ENCODE measurements at places on chromosomes 13 and 19.

DNA sequence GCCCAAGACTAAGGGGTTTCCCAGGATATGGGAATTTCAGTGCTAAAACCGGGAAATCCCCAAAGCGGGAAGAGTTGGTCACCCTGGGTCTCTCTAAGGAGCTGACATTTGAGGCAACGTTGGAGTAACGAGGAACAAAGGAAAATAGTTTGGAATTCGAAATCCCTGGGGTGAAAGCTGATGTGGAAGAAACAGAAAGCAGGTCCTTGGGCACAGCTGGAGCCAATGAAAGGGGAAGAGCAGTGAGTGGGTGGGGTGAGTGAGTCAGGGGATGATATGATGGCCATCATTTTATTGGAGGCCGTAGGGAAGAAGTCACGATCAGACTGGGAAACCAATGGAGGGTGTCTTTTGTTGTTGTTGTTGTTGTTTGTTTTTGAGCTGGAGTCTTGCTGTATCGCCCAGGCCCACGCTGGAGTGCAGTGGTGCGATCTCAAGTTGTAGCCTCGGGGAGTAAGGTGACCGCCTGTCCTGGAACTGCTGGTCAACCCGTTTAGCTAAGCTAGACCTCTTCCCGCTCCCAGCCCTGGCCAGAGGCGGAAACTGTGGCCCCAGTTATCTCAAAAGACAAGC lies 3.4 kb upstream of the RFX2 start:
- no peak for DNase-seq

GRCh38 chr13:106036870-106037269 lies 498.6 kb downstream of the EFNB2 start:
- DNase-seq: peak; percentile 5

- no peak for DNase-seq
Observed at GRCh38 chr19:33960566-33960965, 163.9 kb downstream of the KCTD15 start.

DNA sequence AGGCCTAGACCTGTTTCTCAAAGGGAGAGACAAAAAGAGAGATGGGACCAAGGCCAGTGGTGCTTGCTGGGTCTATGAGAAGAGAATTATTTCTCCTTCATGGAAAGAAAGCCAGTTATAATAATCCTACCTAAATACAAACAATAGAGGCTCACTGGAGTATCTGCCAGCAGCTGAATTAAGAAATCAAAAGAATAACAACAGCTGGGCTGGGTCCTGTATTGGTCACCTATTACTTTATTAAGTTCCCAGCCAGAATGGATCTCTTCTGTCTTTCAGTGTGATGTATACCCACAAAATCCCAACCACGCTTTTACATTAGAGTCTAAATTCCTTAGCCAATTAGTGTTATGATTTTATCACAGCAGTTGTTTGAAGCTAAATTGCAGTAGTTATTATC lies 297.8 kb upstream of the DACH1 start:
- no peak for DNase-seq

DNA sequence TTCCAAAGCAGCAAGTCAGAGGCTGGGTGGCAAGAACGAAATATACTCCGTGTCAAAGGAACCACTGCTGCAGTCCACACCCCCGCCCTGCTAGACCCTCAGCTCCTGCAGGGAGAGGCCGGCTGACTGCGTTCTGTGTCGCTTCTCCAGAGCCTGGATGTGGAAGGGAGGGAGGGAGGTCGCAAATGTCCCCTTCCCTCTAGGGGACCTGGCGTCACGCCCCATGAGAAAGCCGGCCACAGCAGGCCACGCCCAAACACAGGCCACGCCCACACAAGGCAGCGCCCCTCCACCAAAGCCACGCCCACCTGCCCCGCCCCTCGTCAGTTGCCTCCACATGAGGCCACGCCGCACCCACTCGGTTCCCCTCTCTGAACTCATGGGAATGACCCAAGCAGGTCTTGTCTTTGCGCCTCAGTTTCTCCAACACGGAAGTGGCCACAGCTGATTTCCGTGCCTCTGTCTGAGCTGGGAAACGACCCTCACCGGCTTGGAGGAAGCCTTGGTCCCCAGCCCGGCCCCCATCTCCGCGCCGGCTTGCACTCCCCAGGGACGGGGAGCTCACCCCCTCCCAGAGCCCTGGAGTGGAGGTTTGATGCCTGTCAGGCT lies 38.4 kb upstream of the TCF3 start:
- no peak for DNase-seq

GRCh38 chr13:40113643-40114304 lies 458.3 kb downstream of the COG6 start:
- DNase-seq: no peak

DNA sequence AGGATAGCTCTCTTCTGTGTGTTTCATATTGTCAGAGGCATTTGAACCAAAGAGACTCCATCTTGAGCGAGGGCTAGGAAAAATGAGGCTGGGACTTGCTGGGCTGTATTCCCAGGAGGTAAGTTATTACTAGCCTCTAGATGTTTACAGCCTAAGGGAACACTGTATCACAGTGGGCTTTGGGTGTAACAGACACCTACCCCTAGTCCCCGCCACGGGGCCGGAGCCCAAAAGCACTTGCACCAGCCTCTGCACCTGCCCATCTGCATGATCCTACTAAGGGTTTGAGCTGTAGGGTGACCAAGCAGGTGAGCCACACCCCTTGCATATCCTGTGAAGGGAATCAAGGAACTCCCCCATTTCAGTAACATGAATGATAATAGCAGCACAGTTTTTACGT lies 1972.2 kb downstream of the OLFM4 start:
- no peak for DNase-seq

DNA sequence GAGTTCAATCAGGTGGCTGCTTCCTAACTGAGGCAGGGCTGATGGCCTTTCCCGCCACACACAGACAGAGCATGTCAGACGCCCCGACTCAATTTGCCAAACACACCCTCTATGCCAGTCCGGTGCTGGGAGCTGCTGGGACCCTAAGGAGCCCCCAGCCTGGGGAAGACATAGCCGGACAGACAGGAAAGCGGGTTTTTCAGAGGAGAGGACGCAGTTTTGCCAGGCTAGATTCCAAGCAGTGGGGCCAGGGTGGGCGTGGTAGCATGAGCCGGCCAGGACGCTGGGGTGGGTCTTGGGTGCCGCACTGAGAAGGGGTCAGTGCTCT lies 19.8 kb downstream of the MAST3 start:
- no peak for DNase-seq

GRCh38 chr13:93882086-93882651 lies 597.3 kb downstream of the DCT start:
- no peak for DNase-seq

- DNase-seq: no peak
Observed at GRCh38 chr13:80726868-80727267, 385.9 kb upstream of the SPRY2 start.
